Activated T-cell treated with anti-CD3 and anti-CD28 coated beads, Interleukin-2, amount 50 U/mL, for 1 hour (primary cell): ENCODE measurements at places on chromosomes 11 and 22.

- no peak for DNase-seq
These were observed 223.8 kb downstream of the LRRC4C start for GRCh38 chr11:41235668-41236067.

DNA sequence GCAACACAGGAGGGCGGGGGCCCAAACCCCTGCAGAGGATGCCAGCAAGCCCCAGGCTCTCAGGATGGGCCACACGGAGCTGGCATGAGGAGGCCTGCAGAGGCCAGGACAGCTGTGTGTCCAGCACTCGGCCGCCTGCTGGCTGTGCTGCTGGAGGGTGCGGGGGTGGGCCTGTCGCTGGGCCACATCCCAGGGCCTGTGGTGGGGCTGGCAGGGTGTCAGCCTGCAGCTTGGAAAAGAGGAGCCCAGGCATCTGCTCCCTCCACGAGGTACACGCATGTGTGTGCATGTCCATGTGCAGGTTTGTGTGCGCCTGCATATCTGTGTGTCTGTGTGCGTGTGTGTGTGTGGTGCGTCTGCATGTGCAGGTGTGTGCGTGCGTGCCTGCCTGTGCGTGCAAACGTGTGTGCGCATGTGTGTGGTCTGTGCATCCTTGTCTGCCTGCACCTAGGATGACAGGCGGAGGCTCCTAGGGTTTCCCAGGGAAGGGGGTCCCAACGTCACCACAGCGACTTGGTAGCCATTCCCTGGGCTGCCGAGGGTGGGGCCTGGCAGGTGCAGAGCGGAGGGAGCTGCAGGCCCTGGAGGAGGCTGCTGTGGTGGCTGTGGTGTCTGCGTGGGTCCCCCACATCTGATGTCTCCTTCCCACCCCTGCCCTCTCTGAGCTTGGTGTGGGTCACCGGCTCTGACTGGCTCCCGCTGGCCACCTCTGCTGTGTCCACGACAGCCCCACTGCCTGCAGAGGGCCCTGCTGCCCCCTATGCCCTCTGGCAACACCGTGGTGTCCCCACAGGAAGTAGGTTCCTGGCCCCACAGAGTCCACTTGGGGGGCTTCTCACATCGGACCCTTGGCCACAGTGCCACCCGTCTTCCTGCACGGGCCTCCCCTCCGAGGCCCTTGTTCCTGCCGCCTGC lies 17.1 kb downstream of the BRSK2 start:
- DNase-seq, result no peak

- DNase-seq, result no peak
These were observed 63.8 kb downstream of the MYEOV start for GRCh38 chr11:69357458-69358397.

GRCh38 chr11:70322666-70323065 lies 52.2 kb downstream of the PPFIA1 start:
- DNase-seq, result no peak

- DNase-seq, result no peak
These were observed 6.4 kb downstream of the UNC93B1 start for GRCh38 chr11:67997475-67997921.

GRCh38 chr11:17827006-17827405 lies 92.4 kb downstream of the KCNC1 start:
- no peak for DNase-seq

DNA sequence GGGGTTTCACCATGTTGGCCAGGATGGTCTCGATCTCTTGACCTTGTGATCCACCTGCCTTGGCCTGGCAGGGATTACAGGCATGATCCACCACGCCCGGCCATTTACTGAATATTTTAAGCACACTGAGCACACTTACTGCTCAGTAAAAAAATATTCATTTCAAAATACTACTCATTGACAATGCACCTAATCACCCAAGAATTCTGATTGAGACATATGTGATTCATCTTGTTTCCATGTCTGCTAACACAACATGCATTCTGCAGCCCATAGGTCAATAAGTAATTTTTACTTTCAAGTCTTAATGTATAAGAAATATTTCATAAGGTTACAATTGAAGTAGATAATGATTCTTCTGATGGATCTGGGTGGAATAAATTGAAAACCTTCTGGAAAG lies 4.2 kb upstream of the OR52J3 start:
- DNase-seq, result no peak
